IPS-NIHi11 (cell line): ENCODE measurements at places on chromosomes 5 and 9.

DNA sequence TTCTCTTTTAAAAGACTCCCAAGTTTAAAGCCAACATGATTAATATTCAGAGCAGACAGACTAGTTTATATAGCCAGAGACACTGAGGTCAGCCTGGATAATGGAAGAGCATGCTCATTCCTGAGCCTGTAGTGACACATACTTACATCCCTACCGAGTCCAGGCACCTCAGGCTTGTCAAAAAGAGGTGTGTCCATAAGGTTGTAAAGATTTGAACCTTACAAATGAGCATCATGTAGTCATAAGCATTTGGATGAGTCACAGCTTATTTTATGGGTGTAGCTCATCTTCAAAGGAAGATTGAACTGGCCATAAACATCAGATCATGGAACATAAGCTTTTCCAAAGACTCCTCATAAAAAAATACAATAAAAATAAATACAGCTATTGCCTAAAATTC is 333.5 kb downstream of the EFNA5 start:
- DNase-seq: no peak

GRCh38 chr5:96050273-96050880 is 88.7 kb upstream of the ELL2 start:
- no peak for DNase-seq

DNA sequence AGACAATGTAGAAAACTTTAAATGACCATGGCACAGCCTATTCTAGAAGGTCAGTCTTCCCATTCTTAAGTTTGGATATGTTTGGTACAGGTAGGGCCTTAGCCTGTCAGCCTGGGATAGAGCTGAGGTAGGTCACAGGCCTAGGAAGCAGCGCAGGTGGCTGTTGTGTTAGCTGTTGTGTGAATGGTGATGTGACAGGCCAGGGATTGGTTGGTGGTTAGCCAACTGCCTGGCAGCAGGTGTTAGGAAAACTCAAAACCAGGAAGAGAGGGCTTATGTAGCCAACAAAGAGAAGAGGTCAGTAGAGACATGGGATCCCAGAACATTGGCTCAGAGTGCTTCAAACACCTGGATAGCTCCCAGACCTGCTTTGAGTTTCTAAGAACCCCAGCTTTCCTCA is 84.2 kb downstream of the FBXO38 start:
- DNase-seq: no peak

DNA sequence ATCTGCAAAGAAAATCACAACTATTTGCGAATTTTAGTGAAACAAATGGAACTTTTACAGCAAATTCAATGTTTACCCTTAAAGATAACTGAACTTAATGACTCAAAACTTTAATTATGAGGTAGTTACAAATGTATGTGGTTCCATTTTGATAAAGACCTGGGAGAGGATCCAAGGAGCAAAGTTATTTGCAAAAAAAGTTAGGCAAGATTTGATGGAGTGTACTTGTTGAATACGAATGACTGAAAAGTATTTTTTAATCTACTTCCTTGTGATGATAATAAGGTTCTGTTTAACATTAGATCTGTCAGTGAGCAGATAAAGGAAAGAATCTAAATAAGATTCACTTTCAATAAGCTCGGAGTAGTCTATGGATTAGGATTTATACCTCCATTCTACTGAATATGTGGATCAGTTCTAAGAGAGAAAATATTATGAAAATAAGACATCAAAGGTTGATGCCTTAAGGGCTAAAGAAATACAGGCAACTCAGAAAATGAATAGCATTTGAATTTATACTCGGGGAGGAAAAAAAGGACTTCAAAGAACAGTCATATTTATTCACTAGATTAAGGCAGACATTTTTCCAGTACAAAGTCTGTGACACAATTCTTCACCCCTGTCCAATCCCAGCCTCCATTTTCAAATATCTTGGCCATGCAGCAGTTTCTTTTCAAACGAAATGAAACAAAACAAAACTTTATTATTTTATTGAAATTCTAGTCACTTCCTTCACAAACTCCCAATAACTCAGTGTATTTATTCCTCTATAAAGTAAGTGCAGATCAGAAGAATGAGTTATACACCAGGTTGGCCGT is 199.8 kb downstream of the PDE4D start:
- DNase-seq: no peak

DNA sequence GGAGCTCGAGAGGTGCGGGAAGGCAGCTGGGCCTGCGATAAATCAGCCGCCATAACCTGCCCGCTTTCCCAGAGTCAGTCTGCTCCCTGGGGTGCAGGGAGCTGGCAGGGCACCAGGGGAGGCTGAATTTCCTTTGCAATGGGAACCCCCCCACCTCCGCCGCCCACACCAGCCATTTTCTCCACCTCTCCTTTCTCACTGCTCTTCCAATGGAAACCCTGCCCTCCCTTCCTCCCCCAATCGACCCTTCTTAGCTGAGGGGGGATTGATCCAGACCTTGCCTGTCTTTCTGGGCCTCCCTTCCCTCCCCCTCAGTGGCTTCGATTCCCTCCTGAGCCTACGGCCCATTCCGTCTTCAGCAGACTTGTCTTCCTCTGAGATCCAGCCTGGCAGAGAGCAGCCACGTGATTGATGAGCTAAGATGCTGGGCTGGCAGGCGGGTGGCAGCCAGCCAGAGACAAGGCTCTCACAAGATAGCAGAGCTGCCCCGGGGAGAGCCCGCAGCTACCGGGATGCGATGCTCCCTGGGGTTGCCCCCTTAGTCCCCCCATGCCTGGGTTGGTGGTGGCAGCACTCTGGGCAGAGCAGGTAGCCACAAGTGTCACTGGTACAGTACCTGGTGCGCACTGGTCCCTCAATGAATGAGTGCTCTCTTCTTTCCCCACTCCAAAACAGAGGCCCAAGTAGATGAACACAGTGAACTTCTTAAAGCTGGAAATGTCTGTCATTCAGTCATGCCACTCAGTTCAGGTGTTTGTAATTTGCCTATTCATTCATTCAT is 53.7 kb upstream of the FABP6 start:
- DNase-seq: no peak

- DNase-seq: no peak
Observed at GRCh38 chr5:2742921-2743679, 8.4 kb downstream of the IRX2 start.

DNA sequence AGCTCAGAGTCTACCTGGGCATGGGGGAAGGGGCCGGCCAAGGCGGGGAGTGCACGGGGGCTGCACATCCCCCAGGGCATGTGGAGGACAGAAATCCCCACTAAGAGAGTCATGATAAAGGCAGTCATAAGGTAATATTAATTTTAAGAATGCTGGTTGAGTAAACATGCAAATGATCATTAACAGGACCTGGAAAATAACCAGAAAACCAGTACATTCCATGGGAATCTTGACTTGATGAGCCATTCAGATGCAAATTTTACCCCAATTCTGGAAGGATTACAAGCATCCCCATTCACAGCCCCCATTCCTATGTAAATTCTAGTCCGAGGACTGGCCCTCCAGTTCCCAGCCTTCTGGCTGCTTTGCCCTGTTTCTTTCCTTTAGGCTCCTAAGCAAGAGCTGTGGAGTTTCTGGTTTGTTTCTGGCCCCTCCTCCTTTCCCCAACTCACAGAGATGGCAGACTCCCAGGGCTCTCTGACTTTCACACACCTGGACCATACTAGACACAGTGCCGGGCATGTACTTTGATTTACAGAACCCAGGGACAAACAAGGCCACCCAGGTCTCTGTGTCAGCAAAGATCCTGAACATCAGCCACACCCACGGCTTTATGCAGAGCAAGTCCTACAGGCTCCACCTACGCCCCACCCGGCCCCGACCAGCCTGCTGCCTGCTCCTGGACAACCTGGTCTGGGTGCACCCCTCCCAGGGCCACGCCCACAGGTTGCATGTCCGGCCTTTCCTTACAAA is 62.7 kb downstream of the SEMA4D start:
- peak; percentile 93 for DNase-seq

DNA sequence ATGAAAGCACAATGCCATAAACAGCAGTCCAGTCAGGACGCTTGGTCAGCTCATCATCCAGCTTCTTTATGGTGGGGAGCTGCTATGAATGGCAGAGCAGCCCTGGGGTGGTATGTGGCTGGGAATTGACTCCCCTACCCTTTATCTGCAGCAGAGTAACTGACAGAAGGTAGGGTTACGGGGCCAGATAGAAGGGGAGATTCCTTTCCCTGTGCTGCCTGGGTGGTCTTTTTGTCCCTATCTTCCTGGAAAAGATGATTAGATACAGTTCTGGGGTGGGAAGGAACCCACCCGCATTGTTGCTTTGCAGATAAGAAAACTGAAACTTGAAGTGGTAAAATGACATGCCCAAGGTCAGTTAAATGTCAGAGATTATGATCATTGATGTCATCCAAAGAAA is 405.5 kb downstream of the ARHGEF28 start:
- no peak for DNase-seq

DNA sequence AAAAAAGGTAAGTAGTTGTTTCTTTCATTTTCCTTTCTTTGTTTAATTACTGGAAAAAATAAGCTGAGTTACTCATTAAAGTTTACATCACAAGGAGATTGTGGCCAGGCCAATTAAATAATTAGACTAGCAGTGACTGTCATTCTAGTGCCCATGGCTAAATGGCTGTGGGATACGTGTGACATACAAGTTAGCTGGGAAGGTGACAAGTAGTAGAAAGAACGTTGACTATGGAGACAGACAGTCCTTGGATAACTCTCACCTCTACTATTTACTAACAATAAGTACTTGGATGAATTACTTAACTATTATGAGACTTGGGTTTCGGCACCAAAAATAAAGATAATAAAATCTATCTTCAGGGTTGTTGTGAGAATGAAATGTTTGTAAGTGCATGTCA is 7.0 kb upstream of the LOX start:
- no peak for DNase-seq

GRCh38 chr5:58849921-58850667 is 267.2 kb downstream of the RAB3C start:
- peak; percentile 52 for DNase-seq

DNA sequence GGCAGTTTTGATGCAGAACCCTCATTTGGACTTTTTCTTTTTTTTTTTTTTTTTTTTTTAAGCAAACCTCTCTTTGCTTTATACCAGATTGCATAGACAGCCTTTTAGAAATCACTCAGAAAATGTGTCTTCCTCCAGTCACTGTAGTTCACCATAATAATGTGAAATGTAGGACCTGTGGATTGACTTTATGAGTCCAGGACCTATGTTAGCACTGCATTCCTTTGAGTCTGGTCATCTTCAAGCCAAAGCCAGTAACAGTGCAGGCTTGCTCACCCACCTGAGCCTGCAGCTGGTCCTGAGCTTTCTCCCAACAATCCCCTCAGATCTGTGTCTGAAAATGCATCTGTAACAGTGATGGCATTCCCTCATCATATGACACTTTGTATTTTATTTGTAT is 110.7 kb upstream of the NFIL3 start:
- DNase-seq: no peak

DNA sequence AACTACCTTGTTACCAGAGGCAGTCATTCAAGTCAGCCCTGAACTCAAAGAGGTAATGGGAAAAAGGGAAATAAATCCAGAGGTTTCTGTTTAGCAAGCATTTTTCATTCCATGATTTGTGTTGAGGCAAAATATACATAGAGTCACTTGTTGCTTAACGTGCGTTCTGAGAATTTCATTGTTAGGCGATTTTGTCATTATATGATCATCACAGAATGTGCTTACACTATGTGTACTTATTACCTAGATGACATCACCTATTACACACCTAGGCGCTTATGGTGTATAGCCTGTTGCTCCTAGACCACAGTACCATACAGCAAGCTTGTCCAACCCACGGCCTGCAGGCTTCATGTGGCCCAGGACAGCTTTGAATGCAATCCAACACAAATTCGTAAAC is 36.2 kb downstream of the NUP214 start:
- no peak for DNase-seq

DNA sequence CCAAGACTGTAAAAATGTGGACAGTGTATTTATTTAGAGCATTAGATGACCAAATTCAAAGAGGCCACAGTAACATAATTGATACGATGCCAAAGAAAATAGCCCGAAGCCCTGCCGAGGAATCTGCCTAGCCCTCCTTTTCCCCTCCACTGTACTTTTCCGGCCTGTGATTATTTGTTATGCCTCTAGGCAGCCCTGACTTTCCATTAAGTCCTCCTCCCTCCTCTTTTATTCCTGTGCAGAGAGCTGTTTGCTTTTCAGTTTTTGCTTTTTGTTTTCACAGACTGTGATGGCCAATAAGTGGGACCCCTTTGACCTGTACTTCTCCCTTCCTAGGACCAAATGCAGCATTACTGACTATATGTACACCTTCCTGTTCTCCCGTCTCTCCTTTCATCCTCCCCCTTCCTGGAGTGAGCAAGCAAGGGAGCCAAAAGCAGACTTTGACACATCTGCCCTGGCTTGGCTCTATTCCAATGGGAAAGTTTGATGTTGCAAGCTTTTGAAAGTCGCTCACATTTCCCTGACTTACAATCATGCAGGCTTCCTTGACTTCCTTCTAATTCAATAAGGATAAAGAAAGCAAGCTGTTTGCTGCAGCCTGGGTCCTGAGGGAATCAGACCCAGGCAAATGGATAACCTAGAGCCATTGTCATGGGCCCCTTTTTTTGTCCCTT is 76.1 kb downstream of the NREP start:
- no peak for DNase-seq

DNA sequence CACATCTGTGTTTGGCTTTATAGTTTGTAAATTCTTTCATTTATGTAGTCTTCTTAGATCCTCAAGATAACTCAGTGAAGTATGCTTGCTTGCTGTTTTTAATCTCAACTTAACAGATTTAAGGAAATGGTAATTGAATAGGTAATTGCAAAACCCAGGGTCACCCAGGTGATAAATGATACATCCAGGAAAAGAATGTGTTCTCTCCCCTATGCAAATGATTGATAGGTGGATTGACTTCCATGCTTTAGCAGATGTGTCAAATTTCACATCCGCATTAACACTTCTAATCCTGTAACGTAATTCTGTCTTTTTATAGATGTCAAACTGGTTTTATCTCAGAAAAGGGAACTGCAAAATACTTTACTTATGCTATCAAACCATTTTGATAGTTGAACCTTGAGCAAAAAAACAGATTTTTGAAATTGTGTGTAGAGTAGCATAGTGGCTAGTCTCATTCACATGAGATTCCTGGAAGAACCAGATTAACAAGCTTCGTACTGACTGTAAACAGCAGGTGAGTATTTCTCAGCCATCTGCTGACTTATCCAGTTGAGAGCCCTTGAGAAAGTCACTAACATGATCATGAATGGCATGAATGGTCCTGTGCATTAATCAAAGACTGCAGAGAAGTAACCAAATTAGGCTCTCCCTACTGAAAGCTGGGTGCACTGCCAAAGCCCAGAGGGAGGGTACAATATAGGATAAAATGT is 86.7 kb upstream of the PAM start:
- peak; percentile 17 for DNase-seq
